ENCODE measurements at places on chromosomes 3 and 15.

- DNase-seq: peak; percentile 42
Observed at GRCh38 chr3:55755516-55756205, 268.6 kb upstream of the WNT5A start.

DNA sequence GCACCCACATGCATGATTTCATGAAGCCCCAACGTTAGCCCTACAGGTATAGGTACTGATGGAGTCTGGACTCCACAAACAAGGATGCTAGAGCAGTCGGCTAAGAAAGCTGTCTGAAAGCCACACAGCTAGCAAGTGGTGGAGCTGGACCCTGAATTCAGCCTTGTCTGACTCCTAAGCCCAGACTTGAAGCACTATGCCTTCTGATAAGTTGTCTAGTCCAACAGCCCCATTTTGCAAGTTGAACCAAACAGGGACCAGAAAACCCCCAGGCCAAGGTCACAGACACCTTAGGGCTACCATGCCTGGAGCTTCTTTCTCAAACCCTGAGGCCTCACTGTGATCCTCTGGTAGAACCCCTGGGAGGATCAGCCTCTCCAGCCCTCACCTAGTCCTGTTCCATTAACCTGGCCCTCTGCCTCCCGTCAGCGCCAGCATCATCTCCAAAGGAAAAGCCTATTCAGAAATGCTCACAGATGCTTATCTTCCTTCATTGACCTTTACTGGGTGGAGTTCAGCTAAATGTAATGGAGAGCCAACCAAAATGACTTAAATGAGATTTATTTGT is 1.7 kb upstream of the SLCO2A1 start:
- no peak for DNase-seq

- peak; percentile 10 for DNase-seq
Observed at GRCh38 chr3:189262746-189263145, 91.0 kb downstream of the TPRG1 start.

DNA sequence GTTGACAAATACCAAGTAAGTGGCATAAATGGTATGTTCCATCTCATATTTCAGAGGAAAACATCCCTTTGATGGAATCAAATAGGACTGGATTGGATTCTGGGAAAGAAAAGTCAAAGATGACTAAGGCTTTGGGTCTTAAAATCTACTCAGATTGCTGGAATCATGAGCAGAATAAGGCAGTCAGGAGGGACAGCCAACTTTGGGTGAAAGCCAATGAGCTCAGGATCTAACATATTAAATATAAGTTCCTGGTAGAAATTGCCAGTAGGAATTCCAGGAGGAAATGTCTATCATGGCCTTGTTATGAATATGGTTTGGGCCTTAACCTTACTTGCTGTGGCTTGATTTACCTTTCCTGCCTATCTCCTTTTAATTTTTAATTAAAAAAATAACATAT is 55.3 kb downstream of the ISL2 start:
- DNase-seq: no peak

- DNase-seq: no peak
Observed at GRCh38 chr3:13841826-13842225, 38.0 kb downstream of the WNT7A start.

GRCh38 chr15:28091313-28091712 is 7.8 kb downstream of the OCA2 start:
- no peak for DNase-seq

DNA sequence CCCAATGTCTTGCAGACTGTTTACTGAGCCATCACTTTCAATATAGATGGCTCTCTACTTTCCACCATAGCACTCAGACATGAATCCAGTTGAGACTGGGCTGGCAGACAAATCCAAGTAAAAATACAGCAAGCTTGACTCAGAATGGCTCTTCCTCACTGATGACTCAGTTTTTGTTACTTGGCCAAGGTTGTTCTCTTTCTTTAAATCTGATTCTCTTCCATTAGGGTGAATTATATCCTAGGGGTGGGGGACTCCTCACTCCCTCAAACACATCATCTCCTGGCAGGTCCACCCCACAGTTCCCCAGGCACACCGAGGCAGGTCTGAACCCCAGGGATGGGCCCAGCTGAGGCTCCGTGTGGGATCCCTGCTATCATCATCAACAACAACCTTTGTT is 157.9 kb downstream of the MEX3B start:
- DNase-seq: no peak

- DNase-seq: no peak
Observed at GRCh38 chr3:141055136-141055535, 4.0 kb downstream of the SPSB4 start.

GRCh38 chr3:47434849-47435248 is 40.9 kb downstream of the SCAP start:
- DNase-seq: no peak

- no peak for DNase-seq
Observed at GRCh38 chr3:78839693-78840092, 928.1 kb downstream of the ROBO1 start.

- DNase-seq: no peak
Observed at GRCh38 chr3:72444656-72445223, 403.5 kb downstream of the SHQ1 start.

DNA sequence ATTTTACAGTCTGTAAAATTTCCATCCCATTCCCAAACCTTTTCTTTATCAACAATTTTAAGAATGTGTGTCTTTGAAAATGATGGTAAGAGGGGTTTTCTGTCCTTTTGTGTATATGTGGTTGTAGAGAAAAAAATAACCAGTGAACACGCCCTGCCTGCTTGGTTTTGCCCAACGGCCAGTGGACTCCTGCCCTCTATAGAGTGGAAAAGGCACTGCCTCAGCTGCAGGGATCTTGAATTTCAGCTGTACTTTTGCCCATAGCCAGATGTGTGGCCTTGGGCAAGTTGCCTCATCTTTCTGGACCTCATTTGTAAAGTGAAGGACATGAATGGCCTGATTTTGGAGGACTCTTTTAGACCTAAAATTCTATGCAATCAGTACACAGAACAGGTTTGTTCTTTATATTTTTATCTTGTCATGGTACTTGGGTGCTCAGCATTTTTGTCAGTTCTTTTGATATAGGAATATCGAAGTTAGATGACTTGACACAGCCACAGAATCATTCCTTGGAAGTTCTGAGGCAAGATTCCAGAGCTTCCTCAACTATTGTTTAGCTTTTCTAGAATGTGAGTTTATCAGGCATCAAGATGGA is 81.0 kb downstream of the CLDN11 start:
- DNase-seq: no peak

- DNase-seq: no peak
Observed at GRCh38 chr15:84915606-84915958, 31.1 kb downstream of the SLC28A1 start.

DNA sequence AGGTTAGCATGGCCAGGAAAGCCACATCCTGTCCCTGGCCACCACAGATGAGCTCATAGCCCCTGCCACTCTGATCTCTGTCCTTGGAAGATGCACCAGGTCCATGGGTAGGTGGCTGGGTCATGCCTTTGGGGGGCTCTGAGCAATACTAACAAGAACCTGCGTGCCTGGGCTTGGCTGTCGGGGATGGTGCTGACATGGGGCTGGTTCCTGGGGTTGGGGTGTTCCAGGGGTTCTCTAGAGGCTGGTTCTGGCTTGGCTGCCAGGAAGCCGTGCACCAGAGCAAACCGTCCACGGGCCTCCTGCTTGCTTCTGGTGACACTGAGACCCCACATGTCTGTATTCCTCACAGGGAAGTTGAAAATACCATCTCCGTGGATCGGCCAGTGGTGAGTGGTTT is 44.1 kb downstream of the CAPN3 start:
- DNase-seq: no peak

DNA sequence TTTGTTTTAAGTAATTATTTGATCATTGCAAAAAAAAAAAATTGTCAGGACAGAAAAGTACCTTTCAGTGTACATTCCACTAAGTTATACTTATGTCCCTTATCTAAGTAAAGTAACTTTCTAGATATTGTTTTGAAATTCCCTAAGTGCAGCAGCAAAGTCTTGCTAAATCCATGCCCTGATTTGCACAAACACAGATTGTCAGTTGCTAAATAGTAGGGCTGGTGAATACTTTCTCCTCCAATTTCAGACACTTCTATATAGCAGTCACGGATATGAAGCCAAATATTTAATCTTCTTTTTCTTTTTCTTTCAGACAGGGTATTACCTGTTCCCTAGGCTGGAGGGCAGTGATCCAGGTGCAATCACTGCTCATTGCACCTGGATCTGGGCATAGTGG is 12.9 kb downstream of the LRRC2 start:
- DNase-seq: no peak

DNA sequence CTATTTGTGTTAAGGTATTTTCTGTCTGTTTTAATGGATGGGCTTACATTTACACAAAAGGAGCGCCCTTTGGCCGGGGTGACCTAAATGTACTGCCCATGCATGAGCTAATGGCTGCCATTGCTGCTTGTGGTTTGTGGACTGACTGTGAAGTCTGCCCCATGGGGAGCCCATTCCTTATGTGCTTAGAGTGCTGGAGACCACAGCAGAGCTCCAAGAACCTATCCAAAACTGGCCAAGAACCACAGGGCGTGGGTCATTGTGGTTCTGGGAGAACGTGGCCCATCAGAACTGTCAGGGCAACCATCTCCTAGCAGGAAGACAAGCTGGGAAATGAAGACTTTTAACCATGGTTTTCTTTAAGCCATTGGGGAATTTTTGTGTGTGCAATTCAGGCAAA is 105.3 kb downstream of the CHDH start:
- no peak for DNase-seq

GRCh38 chr3:87335931-87336330 is 59.5 kb upstream of the POU1F1 start:
- no peak for DNase-seq

- no peak for DNase-seq
Observed at GRCh38 chr3:64131725-64132469, 93.4 kb downstream of the PRICKLE2 start.

- DNase-seq: no peak
Observed at GRCh38 chr15:92385096-92385495, 8.6 kb upstream of the ST8SIA2 start.

GRCh38 chr15:70559265-70560239 is 203.8 kb downstream of the UACA start:
- peak; percentile 9 for DNase-seq

GRCh38 chr15:93640411-93640962 is 551.5 kb upstream of the RGMA start:
- no peak for DNase-seq

GRCh38 chr15:75590239-75590638 is 11.1 kb upstream of the PTPN9 start:
- no peak for DNase-seq

- no peak for DNase-seq
Observed at GRCh38 chr15:81947548-81947947, 98.3 kb downstream of the MEX3B start.

DNA sequence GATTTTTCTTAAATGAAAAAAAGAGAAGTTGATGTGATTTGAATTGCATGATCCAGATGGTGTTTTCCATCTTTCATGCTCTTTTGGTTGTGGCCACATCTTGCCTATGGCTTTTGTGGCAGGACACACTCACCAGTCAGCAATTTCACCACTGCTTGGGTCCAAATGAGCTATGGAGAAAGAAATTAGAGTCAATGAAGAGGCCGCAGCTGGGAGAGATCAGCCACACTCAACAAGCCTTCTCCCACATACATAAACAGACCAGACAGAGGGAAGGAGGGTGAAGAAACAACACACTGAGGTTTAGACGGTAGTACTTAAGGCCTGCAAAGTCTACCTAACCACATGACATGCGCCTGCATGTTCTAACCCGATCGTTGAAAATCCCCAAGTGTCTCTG is 110.7 kb upstream of the CDIN1 start:
- DNase-seq: no peak

DNA sequence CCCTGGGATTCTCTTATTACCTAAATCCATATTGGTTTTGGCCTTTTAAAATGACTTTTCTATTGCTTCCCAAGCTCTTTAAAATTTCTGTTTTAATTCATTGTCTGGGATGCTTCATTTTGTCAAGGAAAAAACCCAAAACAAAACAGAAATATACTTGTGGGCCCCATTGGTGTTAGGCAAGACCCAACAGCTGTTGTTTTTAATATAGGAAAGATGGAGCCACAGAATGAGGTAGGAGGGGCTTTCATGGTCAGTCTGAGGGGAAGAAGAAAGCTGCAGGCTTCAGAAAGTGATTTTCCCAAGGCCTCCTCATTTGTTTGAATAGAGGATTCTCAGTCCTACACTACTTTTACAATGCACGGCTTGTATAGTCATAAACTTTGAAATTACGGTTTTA is 180.5 kb downstream of the MCTP2 start:
- DNase-seq: no peak

DNA sequence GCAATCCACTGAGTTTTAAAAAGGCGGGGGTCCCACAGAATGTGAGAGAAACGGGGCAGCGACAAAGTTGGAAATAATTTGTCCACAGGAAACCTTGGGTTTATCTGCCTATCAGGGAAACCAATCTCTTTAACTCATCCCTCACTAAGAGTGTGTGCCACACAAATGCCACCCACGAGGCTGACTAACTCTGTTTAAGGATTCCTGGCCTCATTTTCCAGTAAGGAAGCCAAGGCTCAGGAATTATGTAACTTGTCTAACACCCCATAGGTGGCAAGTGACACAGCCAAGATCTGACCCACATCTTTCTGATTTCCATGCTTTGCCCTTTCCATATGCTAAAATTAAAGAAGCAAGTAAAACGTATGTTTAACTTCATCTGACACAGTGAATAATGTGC is 263.2 kb downstream of the CNTN3 start:
- DNase-seq: no peak

GRCh38 chr15:91045065-91045464 is 22.7 kb upstream of the VPS33B start:
- no peak for DNase-seq

DNA sequence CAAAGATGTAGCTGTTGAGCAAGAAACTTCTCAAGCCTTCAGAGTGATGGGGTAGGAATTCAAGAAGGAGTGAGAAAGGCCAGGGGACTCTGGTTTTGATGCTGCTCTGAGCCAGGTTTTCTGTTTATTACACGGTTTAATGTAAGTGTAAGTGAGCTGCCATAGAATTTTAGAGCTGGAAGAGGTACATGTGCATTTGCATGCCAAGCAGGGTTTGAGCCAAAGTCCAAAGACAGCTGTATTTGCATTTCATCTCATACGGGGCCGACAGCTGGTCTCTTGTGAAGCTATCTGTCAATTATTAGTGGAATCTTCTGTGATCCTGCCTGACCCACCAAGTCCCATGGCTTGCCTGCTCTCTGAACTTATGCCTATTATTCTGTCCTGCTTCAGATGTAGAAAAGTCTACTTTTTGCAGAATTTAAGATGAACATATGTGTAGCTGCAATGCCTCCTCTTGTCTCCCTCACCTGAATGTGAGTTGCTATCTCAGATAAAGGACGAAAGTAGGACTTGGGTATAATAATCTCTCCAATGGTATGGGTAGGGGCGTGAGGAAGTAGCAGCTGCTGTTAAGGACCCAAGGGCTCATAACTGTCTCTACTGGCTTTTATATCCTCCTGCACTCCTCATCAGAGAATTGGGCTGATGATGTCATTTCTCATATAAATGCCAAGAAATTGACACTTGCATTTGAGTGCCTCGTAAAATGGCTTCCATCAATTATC is 160.0 kb downstream of the SQOR start:
- no peak for DNase-seq

- no peak for DNase-seq
Observed at GRCh38 chr3:150497956-150498355, 48.3 kb downstream of the SERP1 start.

- no peak for DNase-seq
Observed at GRCh38 chr3:14870783-14871060, 52.0 kb downstream of the FGD5 start.

GRCh38 chr15:86439614-86440013 is 359.9 kb downstream of the AGBL1 start:
- no peak for DNase-seq

- DNase-seq: no peak
Observed at GRCh38 chr3:42655980-42656679, 2.6 kb downstream of the ZBTB47 start.

All from thyroid gland (tissue), 4 donors.